ENCODE measurements at places on chromosomes 4 and X.

DNA sequence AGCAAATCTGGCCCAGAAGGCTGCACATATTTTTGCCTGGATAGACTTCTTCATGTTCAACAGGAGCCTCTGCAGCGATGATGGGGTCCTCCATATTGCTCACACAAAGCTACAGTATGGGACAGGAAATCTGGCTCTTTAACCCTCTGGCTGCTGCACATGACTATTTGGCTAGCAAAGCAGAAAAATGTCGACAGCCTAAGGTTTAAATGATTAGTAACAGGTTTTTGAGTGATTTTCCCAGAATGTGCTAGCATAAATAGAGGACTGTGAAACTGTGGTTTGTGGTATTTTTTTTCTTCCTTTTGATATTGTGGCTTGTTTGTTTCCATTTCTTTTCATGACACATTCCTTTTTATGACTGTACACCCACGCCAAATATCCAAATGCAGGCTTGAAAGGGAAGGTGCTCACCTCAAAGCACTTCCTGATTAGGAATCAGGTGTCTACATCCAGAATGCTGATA lies 120.2 kb upstream of the GK2 start:
- DNase-seq: no peak

- DNase-seq: no peak
Measured at GRCh38 chrX:115912372-115912897, 258.1 kb upstream of the AGTR2 start.

DNA sequence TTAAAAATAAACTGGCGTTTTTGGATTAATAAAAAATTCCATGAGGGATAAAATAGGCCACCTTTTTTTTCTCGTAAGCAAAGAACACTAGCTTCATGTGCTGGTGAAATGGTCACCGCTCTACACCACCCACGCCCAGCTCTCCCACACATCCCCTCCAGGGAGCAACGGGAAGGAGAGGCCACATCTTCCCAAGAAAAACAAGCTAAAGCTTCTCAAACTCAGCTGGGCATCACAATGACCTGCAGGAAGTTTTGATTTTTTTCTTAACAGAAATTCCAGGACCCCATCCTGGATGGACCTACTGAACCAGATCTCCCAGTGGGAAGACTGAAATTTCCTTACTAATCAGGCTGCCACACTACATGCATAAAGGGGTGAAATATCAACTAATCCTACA lies 9.8 kb downstream of the TSPAN5 start:
- DNase-seq: no peak

DNA sequence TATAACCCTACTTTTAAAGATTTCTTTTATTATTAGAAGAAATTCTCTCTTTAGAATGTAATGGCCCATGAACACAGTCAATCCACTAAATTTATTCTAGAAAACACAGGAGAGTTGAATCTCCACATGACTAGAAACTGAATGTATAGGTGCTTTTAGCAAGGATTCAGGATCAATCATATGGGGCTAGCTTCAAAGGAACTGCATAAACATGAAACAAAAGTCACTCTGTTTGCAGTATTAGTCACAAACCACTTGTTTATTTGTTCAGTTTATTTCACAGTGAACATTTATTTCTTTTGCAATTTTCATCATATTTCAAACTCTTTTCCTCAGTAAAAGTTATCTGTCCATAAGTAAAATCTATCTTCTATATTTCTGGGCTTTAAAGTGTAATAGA lies 1604.6 kb downstream of the PCDH18 start:
- DNase-seq: no peak

DNA sequence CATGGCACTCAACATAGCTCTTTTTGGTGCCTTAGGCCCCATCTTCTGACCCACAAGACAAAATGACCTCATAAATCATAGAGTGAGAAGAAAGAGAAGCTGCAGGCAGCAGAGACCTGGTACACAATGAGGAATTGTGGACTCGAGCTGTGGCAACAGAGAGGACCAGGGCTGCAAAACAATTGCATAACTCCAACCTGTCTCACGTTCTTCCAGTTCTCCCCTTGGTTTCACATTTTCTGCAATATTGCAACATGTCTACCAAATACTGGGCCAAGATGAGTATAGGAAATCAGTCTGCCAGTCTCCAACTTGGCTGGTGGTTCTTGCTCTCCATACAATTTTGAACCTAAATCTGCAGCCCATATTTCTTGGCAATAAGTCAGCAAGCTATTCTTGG lies 105.3 kb downstream of the KDR start:
- no peak for DNase-seq

All from cerebellum (tissue), 4 donors.